Ovary (tissue), 10 donors: ENCODE measurements at places on chromosomes 6 and 20. TPM values are rescaled to one million over a fixed set of nuclear protein-coding genes. Genes with fewer than 3 reads are reported as not detected.

The SNX5 gene
- 74.2 TPM for total RNA-seq

GRCh38 chr6:142627474-142627873 lies 317.5 kb downstream of the HIVEP2 start:
- DNase-seq: no peak
- no peaks in the 10 kb centered on the region for H3K36me3 ChIP-seq
- H3K27ac ChIP-seq: no peak overlapping the region
- H3K27me3 ChIP-seq: no peaks in the 10 kb centered on the region

DNA sequence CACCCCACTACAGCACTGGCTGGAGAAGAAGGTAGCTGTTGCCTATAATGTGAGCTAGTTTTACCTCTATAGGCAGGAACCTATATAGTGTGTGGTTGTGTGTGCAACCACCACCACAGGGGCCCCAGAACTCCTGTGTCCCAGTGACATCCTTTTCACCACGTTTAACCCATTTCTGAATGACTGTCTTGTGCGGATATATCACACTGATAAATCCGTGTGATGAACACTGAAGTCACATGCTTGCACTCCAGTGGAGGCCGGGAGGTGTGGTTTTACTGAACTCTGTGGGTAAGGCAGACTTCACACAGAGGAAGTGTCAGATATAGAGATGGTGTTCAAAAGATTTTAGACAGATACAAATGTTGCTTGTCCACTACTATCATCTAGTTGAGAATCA lies 32.5 kb downstream of the SDHAF4 start:
- no peaks in the 10 kb centered on the region for H3K36me3 ChIP-seq
- no peak for DNase-seq
- no peak overlapping the region for H3K27ac ChIP-seq
- H3K4me3 ChIP-seq: no peak overlapping the region

DNA sequence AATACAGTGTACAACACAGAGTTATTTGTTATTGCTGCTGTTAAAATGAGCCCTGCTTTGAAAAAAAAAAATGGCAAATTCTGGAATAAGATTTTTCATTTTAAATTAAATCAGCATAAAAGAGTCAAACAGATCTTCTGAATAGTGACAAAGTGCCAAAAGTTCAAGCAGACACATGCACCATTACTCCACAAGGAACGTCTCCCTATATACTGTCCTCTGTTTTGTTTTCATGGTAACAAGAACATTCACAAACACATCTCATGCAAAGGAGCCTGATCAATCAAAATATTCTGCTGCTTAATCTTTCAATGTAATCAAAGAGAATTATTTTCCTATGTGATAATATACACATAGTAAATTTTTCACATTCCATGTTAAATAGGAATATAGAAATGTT lies 2.7 kb downstream of the HIVEP2 start:
- no peaks in the 10 kb centered on the region for H3K27me3 ChIP-seq
- no peaks in the 10 kb centered on the region for H3K36me3 ChIP-seq

- no peaks in the 10 kb centered on the region for H3K36me3 ChIP-seq
- H3K4me3 ChIP-seq: no peak overlapping the region
- DNase-seq: no peak
- H3K27me3 ChIP-seq: no peaks in the 10 kb centered on the region
Observed at GRCh38 chr6:169072127-169073042, 181.3 kb downstream of the THBS2 start.

GRCh38 chr6:140566781-140567277 lies 1192.4 kb upstream of the CITED2 start:
- H3K27me3 ChIP-seq: no peaks in the 10 kb centered on the region
- H3K36me3 ChIP-seq: no peaks in the 10 kb centered on the region
- H3K27ac ChIP-seq: no peak overlapping the region

The OR2B2 gene
- total RNA-seq: not detected
